Activated T-cell treated with anti-CD3 and anti-CD28 coated beads, Interleukin-2, amount 50 U/mL, for 4 hours (primary cell): ENCODE measurements at places on chromosomes 12 and 14.

DNA sequence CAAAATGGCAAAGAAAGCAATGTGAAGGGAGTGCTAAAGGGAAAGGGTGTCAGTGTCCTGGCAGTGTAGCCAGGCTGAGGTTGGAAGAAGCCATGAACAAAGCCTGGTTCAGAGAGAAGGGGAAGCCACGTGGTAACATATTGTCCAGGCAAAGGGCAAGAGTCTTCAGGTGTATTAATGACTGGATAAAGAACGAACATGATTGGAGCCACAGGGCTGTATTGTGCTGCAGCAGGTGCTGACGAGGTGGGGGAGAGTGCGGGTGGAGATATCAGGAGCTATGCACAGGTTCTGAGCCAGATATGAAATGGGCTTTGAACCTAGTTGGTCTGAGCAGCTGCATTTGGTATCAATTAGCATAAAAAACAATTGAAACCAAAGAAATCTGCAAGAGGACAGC, 18.6 kb upstream of the EMP1 start:
- no peak for DNase-seq

GRCh38 chr14:39229222-39229543, 4.5 kb upstream of the MIA2 start:
- peak; percentile 27 for DNase-seq

DNA sequence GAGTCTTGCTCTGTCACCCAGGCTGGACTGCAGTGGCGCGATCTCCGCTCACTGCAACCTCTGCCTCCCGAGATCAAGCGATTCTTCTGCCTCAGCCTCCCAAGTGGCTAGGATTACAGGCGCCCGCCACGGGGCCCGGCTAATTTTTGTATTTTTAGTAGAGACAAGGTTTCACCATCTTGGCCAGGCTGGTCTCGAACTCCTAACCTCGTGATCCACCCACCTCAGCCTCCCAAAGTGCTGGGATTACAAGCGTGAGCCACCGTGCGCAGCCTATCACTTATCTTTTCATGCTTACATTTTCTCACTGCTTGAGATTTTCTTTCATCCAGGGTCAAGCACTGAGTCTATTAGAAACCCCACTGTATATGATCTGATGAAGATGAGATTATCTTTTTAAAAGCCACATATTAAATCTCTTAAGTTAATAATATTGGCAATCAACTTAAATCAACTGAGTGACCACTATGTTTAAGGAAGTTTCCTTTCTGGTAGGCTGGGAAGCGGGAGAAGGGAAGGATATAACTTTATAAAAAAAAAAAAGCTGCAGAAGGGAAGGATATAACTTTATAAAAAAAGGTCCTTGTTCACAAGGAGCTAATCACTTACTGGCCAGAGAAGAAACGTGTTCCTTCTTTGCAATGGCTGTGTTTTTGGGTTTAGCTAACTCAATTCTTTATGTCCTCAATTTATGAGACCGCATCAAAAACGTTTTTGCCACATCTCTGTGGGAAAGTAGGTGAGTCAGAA, 1.3 kb upstream of the MDM2 start:
- DNase-seq, result no peak

DNA sequence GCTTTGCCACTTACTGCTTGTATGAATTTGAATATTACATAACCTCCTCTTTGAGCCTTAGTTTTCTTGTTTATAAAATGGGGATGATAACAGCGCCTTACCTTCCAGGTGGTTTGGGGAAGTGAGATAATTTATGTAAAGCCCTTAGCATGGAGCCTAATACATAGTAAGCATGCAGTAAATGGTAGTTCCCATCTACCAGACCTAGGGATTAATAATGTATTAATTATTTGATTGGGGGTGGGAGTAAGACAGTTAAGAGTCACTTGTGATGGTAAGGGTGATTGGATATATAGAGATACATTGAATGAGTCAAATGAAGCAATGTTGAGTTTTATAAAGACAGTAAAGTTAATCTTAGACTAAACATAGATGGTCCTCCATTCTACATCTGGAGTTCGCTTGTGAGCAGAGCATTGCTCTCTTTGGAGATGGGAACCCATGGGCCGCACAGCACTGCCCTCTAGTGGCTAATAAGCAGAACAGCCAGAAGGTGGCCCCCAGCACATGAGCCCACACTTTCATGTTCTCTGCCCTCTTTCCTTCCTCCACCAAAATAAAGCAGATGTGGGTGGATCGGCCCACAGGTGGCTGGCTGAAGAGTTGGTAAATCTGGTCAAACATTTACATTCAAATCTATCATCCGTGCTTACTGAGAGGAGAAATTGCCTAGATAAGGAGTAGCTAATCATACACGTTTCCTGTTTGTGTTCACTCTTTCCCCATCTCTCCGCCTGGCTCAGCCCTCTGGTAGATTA, 26.5 kb upstream of the TAMALIN start:
- DNase-seq, result peak; percentile 61

GRCh38 chr12:90024262-90024661, 315.6 kb upstream of the ATP2B1 start:
- no peak for DNase-seq

GRCh38 chr14:64792231-64792630, 87.5 kb downstream of the SPTB start:
- DNase-seq, result no peak

GRCh38 chr12:98403936-98404335, 111.5 kb upstream of the TMPO start:
- no peak for DNase-seq

DNA sequence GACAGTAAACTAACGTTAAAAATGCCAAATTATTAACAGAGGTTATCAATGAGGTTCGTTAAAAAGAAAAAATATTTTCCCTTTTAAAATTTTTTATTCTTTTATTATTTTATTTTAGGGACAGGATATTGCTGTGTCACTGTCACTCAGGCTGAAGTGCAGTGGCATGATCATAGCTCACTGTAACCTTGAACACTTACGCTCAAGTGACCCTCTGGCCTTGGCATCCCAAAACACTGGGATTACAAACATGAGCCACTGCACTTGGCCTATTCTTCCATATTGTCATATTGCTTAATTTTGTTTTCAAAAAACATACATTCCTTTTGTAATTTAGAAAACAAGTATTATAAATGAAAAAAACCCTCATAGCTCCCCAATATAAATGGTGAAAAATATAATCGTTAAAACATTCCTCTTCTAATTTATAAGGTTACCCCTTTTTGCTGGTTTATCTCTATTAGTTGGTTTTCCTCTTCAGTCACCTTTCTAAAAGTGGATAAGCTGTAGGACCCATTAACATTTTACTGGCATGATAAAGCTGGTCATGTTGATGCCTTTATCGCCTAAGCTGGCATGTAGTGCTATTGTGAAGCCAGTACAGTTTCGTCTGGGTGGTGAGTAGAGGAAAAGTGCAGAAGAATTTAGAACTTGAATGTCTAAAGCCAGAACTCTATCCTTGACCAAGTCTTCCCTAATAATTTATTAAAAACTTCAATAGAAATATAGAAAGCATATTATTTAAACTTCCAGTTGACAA, 27.6 kb downstream of the PDE3A start:
- no peak for DNase-seq

- DNase-seq, result no peak
Observed at GRCh38 chr12:128170181-128170580, 96.8 kb upstream of the TMEM132C start.

DNA sequence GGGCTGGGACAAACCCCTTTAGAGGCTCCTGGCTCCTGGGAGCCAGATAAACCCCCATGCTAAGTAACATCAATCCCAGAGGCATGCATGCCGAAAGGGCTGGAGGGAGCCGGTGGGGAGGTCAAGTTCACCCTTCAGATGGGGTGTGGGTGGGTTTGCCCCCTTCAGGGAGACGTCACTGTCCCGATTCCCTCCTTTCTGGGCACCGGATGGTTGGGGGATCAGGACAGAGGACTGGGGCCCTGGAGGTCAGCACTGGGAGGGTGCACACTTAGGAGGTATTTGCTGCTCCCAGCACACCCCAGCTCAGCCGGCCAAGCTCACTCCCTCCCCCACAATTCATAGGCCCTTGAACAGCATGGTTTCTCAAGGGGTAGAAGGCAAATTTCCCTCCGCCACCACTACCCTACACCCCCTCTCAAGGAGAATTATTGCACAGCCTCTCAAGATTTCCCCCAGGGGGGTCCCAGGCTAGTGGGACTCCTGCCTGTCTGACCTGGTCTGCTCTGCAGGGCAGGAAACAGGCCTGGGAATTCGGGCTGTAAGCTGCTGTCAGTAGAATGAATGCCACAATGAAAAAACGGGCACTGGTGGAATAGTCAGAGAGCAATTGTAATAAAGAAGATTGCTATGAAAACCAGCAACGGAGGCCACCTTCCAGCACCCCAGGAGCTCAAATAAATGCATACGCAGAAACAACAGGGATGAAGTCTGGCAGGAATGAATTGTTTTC, 63.5 kb downstream of the GALNT16 start:
- DNase-seq, result no peak

- no peak for DNase-seq
Observed at GRCh38 chr14:24785698-24786097, 151.7 kb upstream of the GZMB start.

DNA sequence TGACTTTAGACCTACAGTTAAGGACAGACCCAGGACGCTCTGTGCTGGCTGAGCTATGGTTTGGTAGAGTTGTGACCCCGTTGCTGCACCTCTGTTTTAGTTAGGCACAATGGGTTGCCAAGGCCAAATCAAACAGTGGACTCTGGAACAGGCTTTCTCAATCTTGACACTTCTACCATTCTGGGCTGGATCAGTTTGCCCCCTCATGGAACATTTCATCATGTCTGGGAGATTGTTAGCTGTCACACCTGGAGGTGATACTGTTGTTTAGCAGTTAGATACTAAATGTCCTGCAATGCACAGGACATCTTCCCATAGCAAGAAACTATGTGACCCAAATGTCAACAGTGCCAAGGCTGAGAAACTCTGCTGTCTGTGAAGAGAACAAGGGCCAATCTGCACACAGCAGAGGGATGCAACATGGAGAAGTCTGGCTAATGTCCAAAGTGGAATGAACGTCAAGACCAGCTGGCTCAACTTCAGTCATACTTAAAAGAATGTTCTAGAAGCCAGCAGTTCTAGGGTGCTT, 65.6 kb upstream of the DICER1 start:
- no peak for DNase-seq

- DNase-seq, result no peak
Observed at GRCh38 chr12:31586728-31587127, 4.2 kb downstream of the DENND5B start.

DNA sequence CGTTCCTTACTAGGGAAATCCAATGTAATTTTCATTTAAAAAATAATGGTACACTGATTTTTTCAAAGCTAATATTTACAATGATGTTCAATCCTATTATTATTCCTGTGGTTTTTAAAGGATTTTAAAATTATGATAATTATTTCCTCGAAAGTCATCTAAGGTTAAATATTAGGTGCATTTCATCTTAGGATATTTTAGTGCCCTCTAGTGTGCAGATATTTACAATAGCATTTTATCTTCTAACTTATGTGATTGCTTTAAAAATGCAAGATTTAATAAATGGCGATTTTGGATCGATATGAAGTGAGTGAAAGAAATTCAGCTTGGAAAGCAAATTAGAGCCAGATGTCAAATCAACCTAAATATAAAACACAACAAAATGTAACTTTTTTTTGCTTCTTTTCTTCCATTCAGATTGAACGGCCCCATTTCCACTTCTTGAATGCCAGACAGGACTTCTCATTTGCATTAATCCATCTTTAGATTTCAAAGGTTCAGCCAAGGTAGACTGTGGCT, 293.5 kb downstream of the SLC6A15 start:
- no peak for DNase-seq

GRCh38 chr14:103302966-103303365, 31.1 kb upstream of the EIF5 start:
- DNase-seq, result no peak

DNA sequence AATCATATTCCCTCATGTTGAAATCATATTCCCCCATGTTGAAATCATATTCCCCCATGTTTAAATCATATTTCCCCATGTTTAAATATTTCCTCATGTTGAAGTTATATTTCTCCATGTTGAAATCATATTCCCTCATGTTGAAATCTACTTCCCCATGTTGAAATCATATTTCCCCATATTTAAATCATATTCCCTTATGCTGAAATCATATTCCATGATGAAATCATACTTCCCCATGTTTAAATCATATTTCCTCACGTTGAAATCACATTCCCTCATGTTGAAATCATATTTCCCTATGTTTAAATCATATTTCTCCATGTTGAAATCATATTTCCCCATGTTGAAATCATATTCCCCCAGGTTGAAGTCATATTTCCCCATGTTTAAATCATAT, 34.6 kb upstream of the ADGRD1 start:
- DNase-seq, result no peak

DNA sequence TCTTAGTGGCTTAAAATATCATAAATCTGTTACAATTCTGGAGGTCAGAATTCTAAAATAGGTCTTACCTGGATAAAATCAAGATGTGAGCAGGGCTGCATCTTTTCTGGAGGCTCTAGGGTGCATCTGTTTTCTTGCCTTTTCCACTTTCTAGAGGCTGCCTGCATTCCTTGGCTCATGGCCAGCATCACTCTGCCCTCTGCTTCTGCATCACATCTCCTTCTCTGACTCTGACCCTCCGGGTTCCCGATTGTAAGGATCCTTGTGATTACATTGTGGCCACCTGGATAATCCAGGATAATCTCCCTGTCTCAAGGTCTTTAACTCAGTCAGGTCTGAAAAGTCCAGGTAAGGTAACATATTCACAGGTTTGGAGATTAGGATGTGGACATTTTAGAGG, 11.0 kb upstream of the BMP4 start:
- DNase-seq, result no peak

GRCh38 chr12:53222170-53222721, 9.8 kb downstream of the RARG start:
- no peak for DNase-seq

DNA sequence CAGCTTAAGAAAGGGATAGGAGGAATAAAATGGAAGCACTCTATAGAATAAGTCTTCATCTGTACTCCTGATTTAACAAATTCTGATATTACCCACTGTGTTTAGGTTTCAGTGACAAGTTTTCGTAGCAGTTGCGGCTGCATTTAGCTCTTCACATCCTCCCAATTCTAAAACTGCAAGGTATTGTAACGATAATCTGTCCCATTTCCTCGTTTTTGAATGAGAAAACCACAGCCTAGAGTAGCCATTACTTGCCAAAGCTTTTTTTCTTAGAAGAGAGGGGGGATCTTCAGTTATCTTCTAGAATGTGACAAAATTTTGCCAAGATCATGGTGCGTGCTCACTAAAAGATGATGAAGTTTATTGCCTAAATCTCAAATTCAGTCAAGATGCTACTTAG, 155.8 kb downstream of the PDE3A start:
- no peak for DNase-seq

- DNase-seq, result no peak
Observed at GRCh38 chr12:120259418-120260202, 5.9 kb downstream of the PXN start.

DNA sequence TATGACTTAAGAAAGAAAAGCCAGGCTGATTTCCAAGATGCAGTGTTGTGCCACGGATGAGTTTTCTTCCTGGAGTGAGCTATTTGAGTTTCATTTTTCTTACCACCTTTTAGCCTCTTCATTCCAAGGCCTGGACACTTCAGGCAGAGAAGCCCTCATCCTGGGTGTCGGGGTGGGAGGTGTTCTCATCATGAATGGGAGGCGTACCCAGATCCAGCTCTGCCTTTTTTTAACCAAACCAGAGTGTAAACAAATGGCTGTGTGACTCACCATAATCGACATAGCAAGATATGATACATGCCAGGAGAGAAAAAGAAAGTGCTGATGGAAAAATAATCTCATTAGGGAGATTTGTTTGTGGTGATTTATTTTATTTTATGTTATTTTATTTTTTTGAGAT, 79.9 kb downstream of the ARF6 start:
- peak; percentile 32 for DNase-seq

- no peak for DNase-seq
Observed at GRCh38 chr14:74980398-74980730, 22.4 kb upstream of the EIF2B2 start.

- no peak for DNase-seq
Observed at GRCh38 chr12:31298922-31299321, 27.0 kb downstream of the SINHCAF start.
